ENCODE measurements at places on chromosomes 12 and 14.

DNA sequence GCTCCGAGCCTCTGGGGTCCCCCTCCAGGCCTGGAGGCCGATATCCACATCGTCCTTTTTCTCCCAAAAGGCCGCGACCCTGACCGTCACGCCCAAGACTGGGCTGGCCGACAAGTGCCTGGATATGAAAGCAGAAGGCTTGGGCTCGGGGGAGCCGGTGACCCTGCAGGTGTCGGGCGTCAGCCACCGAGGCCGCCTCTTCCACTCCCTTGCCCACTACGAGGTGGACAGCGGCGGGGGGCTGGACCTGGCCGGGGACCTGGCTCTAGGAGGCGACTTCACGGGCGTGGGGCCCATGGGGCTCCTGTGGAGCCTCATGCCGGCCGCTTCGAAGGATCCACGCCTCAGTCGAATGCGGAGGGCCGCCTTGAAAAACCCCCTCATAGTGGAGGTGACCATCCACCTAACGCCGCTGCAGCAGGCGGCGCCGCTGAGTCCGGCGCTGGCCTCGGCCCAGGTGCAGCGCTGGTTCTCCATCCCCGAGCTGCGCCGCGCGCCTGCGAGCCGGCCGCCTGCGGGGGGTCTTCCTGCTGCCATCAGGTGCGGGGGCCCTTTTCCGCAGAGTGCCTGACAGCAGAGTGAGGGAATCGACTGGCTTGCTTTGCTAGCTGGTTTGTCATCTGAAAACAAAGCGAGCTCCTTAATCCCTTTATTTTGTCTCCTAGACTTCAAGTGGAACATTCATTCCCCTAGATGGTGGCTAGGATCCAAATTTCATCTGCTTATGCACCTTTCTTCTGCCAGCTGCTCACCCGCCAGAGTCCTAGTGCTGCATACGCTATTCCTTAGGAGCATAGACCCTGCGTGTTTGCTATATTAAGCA is 10.6 kb upstream of the DNAL1 start:
- no peak for DNase-seq

DNA sequence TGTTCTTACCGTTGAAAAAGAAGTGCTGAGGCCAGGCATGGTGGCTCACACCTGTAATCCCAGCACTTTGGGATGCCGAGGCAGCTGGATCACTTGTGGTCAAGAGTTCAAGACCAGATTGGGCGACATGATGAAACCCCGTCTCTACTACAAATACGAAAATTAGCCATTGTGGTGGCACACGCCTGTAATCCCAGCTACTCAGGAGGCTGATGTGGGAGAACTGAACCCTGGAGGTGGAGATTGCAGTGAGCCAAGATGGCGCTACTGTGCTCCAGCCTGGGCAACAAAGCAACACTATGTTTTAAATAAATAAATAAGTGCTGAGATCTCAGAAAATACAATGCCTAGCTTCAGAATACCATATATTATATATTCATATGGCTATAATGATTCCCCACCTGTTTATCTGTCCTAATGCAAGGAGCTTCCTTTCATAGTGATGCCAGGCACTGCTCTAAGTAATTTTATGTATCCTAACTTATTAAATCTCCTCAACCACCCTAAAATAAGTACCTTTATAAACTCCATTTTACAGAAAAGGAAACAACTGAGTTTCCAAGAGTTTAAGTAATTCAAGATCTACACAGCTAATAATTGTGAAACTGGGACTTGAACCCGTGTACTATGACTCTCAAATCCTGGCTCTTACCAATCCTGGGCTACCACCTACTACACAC is 7.3 kb downstream of the PHLDA1 start:
- DNase-seq = no peak

DNA sequence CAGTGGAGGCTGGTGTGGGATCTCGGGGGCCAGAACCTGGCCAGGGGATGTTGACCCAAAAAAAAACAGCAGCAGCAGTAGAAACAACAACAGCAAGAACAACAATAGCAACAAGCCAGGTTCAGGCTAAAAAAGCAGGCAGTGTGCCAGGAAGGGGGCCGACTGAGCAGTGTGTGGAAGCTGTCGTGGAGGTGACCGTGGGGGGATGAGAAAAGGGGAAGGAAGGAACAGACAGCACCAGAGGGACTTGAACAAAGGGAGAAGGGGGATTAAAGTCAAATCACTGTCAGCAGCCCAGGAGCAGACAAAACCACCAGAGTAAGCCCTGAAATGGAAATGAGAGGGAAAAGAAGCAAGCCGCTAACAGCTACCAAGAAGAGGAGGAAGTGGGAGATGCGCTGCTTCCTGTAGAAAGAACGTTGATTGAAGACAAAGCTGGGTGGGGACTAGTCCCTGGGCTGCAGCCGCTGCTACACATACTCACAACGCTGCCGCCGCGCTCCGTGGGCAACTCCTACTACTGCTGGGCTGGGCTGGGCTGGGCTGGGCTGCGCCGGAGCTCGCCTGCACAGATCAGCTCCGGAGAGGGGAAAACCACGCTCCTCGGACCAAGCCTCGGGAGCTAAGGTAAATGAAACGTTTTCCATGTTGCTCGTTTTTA is at the start of gene GNG2:
TSS of gene GNG2 (plus strand) at position 449 of the 661 bp plus-strand sequence. CDS start 90,067 bp downstream, outside the sequence.
- peak; percentile 93 for DNase-seq

- no peak for DNase-seq
Observed at GRCh38 chr14:91185721-91186120, 58.8 kb downstream of the GPR68 start.

- DNase-seq = no peak
Observed at GRCh38 chr12:113860950-113861349, 105.2 kb downstream of the RBM19 start.

GRCh38 chr14:104187931-104188726 is 49.7 kb downstream of the KIF26A start:
- no peak for DNase-seq

GRCh38 chr14:93712079-93712837 is 76.0 kb downstream of the PRIMA1 start:
- DNase-seq = no peak

GRCh38 chr14:87863047-87863446 is 129.9 kb downstream of the GALC start:
- no peak for DNase-seq

DNA sequence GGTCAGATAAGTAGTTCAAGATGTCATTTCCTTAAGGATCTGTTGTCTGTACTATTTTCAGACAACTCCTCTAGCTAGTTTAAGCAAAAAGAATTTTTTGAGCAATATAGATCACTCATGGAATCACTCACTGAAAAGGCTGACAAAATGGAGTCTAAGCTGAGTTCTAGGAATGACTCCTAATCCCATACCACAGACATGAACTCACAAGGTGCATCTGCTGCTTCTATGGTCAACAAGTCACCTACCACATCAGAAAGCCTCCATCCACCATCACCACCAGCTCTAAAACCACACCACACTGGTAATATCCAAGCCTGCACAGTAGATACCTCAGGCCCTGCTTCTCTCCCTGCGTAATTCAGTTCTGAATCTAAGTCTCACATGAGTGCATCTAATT is 33.0 kb downstream of the PWP1 start:
- DNase-seq = peak; percentile 25
